Caki2 (cell line): ENCODE measurements at places on chromosomes 4 and X. TPM values are rescaled to one million over a fixed set of nuclear protein-coding genes. Genes with fewer than 3 reads are reported as not detected.

The OPRPN gene
- total RNA-seq: not detected in 2 replicates

The ANXA3 gene
- total RNA-seq: 57.7 and 64.7 TPM in 2 replicates

The CDKL5 gene
- 0.34 and 0.35 TPM in 2 replicates for total RNA-seq

The CPLX1 gene
- total RNA-seq: 0.20 and 1.5 TPM in 2 replicates

The GAGE12J gene
- total RNA-seq: not detected in 2 replicates

The SCRG1 gene
- total RNA-seq: not detected in 2 replicates

The H2BW2 gene
- not detected in 2 replicates for total RNA-seq

The TBCK gene
- total RNA-seq: 4.9 and 12.9 TPM in 2 replicates

The TMSB15A gene
- not detected in 2 replicates for total RNA-seq

The SLC10A4 gene
- not detected in 2 replicates for total RNA-seq

The MMAA gene
- total RNA-seq: 5.8 and 7.1 TPM in 2 replicates

The FRAS1 gene
- 0.30 and 4.0 TPM in 2 replicates for total RNA-seq

The P2RY10 gene
- not detected in 2 replicates for total RNA-seq

The MAN2B2 gene
- total RNA-seq: 3.2 and 8.3 TPM in 2 replicates

The LEF1 gene
- total RNA-seq: not detected in 2 replicates

The MAGEC1 gene
- not detected in 2 replicates for total RNA-seq

The FATE1 gene
- not detected in 2 replicates for total RNA-seq

The CLDN22 gene
- total RNA-seq: not detected in 2 replicates

The CXCL11 gene
- not detected in 2 replicates for total RNA-seq

The MAGEB2 gene
- not detected in 2 replicates for total RNA-seq

The PRICKLE3 gene
- 6.1 and 55.0 TPM in 2 replicates for total RNA-seq

The UCP1 gene
- not detected in 2 replicates for total RNA-seq

The GAGE12H gene
- not detected in 2 replicates for total RNA-seq

The FHDC1 gene
- 1.7 and 2.8 TPM in 2 replicates for total RNA-seq

The NLRP2B gene
- total RNA-seq: not detected in 2 replicates

The NOA1 gene
- total RNA-seq: 8.7 and 11.9 TPM in 2 replicates

The GLOD5 gene
- not detected in 2 replicates for total RNA-seq

The MXRA5 gene
- 3.4 and 4.3 TPM in 2 replicates for total RNA-seq

The SOWAHD gene
- 1.5 TPM in 1 of 2 replicates, not detected in the other for total RNA-seq

The SPACA5 gene
- not detected in 2 replicates for total RNA-seq

The C1QTNF7 gene
- not detected in 2 replicates for total RNA-seq

The AFM gene
- total RNA-seq: not detected in 2 replicates

The SMARCA5 gene
- 22.8 and 31.8 TPM in 2 replicates for total RNA-seq

The XPNPEP2 gene
- total RNA-seq: not detected in 2 replicates

The CT83 gene
- total RNA-seq: not detected in 2 replicates

The MAML3 gene
- total RNA-seq: 0.20 and 0.61 TPM in 2 replicates

The VEGFC gene
- 14.4 and 16.0 TPM in 2 replicates for total RNA-seq

The CLTRN gene
- 5.8 and 6.5 TPM in 2 replicates for total RNA-seq

The ARAP2 gene
- total RNA-seq: 1.5 and 2.1 TPM in 2 replicates

The DMD gene
- 3.6 and 6.2 TPM in 2 replicates for total RNA-seq

The ATP2B3 gene
- not detected in 2 replicates for total RNA-seq

The NPY2R gene
- not detected in 2 replicates for total RNA-seq

The HMGN5 gene
- total RNA-seq: 0.61 and 1.7 TPM in 2 replicates

The GLRA3 gene
- total RNA-seq: not detected in 2 replicates

The POU3F4 gene
- not detected in 2 replicates for total RNA-seq

The TMEM271 gene
- total RNA-seq: not detected in 2 replicates
